Activated naive CD8-positive, alpha-beta T cell treated with anti-CD3 and anti-CD28 coated beads for 36 hours (primary cell): ENCODE measurements at places on chromosomes 2 and 18.

DNA sequence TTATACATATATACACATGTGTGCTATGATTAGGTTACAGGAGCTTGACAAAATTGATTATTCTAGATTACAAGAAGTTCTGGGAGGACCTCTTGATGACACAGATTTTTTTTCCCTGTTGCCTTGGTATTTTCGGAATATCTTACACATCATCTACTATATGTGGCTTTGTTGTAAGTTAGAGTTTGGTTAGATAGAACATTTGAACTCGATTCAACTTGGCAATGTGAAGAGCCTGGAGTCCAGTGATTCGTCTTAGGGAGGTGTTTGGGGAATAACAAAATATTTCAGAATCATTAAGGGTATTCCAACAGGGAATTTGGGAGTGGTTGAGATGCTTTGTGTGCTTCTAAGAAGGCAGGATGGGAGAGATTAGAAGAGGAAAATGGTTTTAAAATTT is 39.3 kb upstream of the EFEMP1 start:
- no peak for DNase-seq

DNA sequence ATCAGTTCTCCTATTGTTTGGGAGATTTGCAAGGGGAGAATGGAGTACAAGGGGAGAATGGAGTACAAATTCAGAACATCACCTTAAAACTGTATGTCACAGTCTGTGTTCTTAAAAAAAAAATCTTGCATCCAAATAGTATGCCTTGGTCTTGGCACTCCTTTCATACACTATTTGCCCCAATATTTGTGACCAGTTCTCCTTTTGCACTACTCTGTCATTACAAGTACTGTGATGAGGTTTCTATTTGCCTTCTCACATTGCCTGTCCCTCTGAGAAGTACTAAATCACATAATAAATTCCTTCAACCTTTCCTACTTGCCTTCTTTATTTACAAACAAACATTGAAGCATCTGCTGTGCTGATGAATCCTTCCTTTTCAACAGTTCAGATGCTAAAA is 36.0 kb upstream of the NCK2 start:
- no peak for DNase-seq

DNA sequence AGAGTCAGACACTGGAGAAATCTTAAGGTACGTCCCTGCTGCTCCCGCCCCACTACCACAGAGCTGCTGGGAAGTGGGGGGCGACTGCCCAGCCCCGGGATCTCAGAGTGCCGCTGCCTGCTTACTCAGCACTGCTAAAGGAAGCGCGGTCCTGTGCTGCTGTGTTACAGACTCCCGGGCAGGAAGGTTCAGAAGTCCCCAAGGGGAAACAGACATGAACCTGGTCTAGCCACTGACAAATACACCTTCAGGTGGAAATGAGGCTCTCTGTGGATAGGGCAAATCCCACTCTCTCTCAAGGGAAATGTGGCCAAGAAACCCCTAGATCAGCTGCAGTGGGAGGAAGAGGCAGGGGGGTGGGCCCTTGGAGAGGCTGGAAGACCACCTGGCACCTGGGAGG is 13.7 kb downstream of the MTERF4 start:
- DNase-seq, result no peak

DNA sequence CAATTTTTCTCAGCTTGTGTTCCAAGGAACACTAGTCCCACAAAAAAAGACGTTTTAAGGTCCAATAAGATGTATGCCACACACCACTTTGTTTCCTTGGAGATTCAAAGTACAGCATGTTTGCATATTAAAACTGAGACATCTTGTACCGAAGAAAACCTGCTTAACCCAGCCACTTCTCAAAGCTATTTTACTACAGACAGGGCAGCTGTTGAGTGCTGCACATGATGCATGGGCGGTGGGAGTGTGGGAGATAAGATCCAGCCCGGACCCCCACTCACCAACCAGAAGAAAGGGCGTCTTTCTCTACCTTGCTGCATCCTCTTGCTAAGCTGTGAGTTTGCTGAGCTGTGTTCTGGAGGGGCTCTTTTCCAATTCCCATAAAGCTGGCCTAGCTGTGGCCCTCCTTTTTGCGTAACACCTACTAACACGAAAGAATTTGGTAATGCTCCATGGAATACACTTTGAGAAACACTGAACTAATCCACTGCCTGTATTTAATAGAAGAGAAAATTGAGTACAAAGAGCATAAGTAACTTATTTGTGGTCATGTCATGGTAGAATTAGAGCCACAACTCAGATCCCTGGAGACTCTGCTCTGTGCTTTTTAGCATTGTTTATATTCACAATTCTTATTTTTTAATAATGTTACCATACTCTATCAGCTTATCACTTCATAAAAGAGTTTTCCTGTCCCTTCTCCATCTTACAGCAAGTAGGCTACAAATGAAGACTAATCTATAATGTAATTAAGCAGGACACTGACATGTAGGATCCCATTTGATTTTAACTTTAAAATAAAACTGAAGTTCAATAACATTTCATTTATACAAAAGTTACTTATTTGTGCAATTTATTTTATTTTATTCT is 90.0 kb downstream of the PLEKHM3 start:
- no peak for DNase-seq

DNA sequence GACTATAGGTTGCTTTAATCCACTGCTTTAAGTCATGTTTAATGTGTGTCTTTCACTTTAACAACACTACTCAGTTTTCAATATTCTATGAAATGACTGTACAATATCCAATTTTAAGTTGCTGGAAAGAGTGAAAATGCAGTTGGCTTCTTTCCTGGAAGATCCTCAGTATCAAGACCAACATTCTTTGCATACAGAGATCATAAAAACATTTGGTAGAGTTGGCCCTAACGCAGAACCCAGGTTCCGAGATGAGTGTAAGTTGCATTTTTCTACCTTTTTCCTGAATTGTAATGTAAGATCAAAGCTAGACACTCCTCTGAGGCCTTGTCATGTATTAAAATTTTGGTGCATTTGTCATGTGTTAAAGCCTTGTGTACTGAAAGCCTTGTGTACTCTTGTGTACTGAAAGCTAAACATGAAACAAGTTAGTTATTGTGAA is 42.9 kb upstream of the TNFRSF11A start:
- no peak for DNase-seq

GRCh38 chr18:56770873-56771272 is 119.7 kb downstream of the WDR7 start:
- DNase-seq, result no peak

GRCh38 chr2:24329700-24330099 is 30.6 kb downstream of the ITSN2 start:
- no peak for DNase-seq

DNA sequence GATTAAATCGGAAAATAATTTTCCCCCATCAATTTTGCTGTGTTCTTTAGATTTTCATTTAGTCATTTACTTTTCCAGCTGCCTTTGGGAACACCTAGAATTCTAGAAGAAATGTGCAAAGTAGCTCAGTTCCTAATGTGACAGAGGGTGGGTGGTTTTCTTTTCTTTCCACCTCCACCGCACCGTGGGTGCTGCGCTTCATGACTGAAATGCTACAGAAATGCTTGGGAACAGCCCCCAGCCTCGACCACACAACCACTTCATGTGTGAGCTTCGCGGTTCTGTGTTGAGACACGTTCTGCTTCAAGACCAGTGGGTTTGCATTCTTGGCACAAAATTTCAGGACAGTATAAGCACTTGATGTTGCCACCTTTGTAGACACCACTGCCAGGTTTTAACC is 30.9 kb downstream of the E2F6 start:
- DNase-seq, result no peak

GRCh38 chr18:63284827-63285733 is 34.5 kb downstream of the BCL2 start:
- no peak for DNase-seq

- DNase-seq, result no peak
Observed at GRCh38 chr2:173148520-173148919, 72.9 kb downstream of the MAP3K20 start.

- DNase-seq, result no peak
Observed at GRCh38 chr2:189421644-189422043, 19.6 kb upstream of the WDR75 start.

- no peak for DNase-seq
Observed at GRCh38 chr2:238570926-238571325, 144.2 kb downstream of the ASB1 start.

- no peak for DNase-seq
Observed at GRCh38 chr2:44170311-44170717, 1.6 kb downstream of the PPM1B start.

DNA sequence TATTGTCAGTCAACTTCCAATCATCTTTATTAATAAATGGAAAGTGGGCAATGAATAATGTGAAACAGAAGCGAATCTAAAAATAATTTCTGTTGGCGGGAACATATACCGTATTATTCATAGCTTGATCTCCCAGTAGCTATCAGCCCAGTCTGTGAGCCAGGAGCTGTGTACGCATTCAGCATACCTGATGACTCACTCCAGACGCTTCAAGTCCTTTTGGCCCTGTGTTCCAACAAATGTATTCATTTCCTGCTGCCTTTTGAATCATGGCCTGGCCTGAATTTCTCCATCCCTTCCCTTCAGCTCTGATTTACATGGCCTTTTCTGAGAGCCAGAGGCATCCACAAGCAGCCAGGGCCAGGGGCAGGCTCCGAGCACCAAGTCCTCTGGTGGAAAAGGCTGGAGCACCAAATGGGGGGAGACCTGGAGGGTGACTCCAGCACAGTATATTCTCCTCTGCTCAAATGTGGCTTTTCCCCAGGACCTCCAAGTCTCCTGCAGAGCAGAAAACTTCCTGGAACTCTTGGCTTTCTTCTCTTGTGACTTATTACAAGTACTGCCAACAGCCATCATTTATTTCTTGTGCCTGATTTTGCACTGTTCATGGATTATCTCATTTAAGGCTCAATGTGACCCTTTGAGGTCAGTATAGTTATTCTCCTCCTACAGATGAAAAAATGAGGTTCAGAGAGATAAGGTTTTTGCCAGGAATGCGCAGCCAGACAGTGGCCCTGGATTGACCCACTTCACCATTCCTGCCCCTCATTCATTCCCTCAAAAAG is 108.7 kb downstream of the EN1 start:
- no peak for DNase-seq

GRCh38 chr2:222424729-222425671 is 657 bp downstream of the SGPP2 start:
- peak; percentile 18 for DNase-seq

GRCh38 chr2:29196792-29197788 is 81.9 kb downstream of the CLIP4 start:
- peak; percentile 74 for DNase-seq

DNA sequence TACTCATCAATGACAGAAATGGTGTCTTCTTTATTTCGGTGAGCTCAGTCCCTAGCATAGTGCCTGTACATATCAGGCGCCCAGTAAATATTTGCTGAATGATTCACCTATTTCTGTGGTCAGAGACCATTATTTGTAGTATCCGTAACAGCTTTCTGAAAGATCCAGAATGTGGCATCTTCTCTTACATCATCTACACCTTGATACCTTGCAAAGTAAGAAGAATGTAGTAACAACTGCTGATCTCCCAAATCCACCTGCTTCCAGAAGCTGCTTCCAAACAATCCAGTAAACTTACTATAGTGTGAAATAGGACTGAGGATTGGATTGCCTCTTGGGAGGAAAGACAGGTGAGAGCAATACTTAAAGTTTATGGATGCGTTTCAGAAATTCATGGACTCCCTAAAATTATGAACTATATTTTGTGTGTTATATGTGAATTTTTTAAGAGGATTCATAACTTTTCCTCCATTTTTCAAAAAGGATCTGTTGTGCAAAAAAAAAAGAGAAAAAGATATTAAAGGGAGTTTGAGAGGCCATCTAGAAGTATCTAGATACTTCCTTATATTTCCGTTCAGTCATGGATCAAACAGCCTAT is 945 bp upstream of the ASXL2 start:
- no peak for DNase-seq

DNA sequence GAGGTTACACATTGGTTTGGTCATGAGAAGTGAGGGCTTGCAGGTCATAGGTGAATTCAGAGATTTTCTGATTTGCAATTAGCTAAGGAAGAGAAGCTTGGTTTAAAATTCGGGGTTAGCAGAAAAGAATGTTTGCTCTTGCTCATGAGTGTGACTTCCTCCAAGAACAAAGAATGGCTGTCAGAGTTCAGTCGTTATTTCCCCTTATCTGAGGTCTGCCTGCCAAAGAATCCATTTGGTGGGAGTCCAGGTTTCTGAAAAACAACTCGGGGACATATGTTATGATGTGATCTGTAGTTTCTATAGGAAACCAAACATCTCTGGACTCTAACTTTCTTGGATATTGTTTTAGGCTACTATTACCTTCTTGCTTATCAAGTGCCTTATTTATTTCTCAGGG is 3.2 kb upstream of the UGT1A6 start:
- DNase-seq, result no peak

- DNase-seq, result no peak
Observed at GRCh38 chr18:9507565-9508088, 32.3 kb downstream of the RALBP1 start.

DNA sequence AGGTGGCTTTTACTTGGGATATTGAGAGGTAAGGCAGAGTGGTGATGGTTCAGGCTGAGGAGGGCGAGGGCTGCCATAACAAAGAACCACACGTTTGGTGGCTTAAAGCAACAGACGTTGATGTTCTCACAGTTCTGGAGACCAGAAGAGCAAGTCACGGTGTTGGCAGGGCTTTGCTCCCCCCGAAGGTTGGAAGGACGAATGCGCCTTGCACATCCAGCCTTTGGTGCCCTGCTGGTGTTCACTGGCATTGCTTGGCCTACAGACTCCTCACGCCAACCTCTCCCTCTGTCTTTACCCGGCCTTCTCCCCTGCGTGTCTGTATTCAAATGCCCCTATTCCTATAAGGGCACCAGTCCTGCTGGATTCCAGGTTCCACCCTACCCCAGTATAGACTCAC is 125.4 kb downstream of the TPO start:
- DNase-seq, result peak; percentile 21

DNA sequence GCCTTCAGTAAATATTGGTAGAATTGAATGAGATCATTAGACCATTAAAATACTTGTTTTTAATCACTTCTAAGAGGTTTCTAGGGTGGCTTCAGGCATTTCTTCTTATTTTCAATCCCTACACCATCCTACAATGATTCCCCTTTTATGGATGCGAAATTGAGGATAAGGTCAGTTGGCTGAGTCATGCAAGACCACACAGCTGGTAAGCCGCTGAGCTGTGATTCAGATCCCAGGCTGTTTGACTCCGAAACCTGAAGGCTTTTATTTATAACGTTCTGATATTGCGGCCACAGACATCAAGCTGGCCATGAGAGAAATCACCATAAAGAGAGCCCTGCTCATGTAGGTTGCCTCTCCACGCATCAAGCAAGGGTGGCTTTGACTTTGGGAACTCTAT is 133.4 kb downstream of the VAPA start:
- no peak for DNase-seq

- DNase-seq, result no peak
Observed at GRCh38 chr2:81644189-81644588, 1339.6 kb upstream of the LRRTM1 start.

DNA sequence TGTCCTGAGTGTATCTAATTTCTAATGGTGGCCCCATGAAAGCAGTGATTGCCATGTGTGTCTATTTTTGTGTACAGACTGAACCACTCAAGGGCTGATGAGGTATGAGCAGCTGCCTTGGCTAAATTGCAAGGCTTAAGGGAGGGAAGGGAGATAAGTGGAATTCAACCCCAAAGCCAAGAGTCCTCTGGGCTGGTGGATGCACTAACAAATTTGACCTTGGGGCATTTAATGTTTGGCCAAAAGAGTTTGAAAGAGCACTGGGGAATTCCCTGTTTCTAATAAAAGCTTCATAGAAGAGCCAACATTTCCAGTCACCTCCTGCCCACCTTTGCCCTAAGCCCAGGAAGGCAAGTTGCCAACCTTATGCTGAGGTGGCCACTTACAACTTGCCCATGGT is 172.1 kb downstream of the SETBP1 start:
- no peak for DNase-seq
